ENCODE measurements at places on chromosomes 2 and 18.

- H3K27me3 ChIP-seq: no peaks in the 10 kb centered on the region
- no peaks in the 10 kb centered on the region for H3K36me3 ChIP-seq
- H3K27ac ChIP-seq: no peak overlapping the region
- H3K4me1 ChIP-seq: no peaks in the 10 kb centered on the region
- no peak overlapping the region for H3K4me3 ChIP-seq
These were observed 31.9 kb downstream of the DSC3 start for GRCh38 chr18:31010601-31011000.

DNA sequence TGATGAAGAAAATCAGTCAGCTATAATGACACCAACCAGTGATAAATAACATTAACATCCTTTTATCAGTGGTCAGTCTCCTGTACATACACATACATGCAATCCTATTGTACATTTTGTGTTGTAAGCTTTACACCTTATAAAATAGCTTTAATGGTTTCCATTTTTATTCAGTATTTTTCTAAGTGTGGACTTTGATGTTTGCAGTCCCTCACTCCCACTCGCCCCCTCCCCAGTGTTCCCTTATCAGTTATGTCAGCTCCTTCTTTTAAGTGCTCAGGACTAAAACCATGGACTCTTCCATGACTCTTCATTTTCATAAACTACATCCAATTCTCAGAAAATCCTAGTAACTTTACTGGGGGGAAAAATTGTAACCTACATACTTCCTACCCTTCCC lies 713.0 kb downstream of the LRRTM4 start:
- DNase-seq: no peak
- H3K36me3 ChIP-seq: no peaks in the 10 kb centered on the region
- H3K27ac ChIP-seq: no peak overlapping the region
- H3K4me3 ChIP-seq: no peak overlapping the region

DNA sequence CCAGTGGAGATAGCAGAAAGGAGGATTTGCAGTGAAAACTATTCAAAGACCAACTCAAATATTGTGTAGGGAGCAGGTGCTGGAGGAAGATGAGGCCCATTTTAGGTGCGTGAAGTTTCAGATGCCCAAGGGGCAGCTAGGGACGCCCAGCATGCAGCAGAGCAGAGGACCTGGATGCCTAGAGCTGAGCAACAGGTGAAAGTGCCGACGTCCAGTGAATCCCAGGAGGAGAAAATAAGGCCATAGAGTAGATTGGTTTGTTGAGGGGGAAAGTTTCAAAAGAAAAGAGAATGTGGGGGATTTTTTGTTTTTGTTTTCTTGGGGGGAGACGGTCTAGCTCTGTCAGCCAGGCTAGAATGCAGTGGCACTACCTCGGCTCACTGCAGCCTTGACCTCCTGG lies 53.1 kb downstream of the OSBPL1A start:
- H3K4me3 ChIP-seq: no peak overlapping the region
- no peaks in the 10 kb centered on the region for H3K27me3 ChIP-seq
- H3K4me1 ChIP-seq: no peaks in the 10 kb centered on the region
- DNase-seq: no peak
- no peak overlapping the region for H3K27ac ChIP-seq
- H3K36me3 ChIP-seq: no peaks in the 10 kb centered on the region

- no peak overlapping the region for H3K4me3 ChIP-seq
- no peak overlapping the region for H3K27ac ChIP-seq
- no peaks in the 10 kb centered on the region for H3K4me1 ChIP-seq
- no peaks in the 10 kb centered on the region for H3K27me3 ChIP-seq
- H3K36me3 ChIP-seq: no peaks in the 10 kb centered on the region
These were observed 167.8 kb downstream of the PMAIP1 start for GRCh38 chr18:60067426-60068210.

GRCh38 chr2:105490204-105490603 lies 91.4 kb upstream of the FHL2 start:
- H3K4me3 ChIP-seq: no peak overlapping the region
- no peaks in the 10 kb centered on the region for H3K4me1 ChIP-seq
- no peaks in the 10 kb centered on the region for H3K27me3 ChIP-seq
- DNase-seq: no peak

DNA sequence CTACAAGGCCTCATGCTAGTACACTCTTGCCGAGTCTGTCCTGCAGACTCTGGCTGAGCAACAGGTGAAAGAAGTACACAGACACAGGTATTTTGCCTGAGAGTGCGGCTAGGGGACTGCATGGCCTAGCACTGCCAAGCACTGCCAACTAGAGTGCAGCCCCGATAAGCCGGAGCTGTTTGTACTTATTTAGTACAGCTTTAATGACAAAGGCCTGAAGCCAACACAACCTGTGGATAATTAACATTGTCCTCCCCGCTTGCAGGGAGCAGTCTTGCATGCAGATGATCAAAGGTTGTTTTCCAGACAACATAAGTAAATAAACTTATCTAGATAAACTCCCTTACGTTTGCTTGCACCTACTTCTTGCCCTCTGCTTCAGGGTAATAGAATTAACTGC lies 63.7 kb upstream of the MMADHC start:
- no peaks in the 10 kb centered on the region for H3K36me3 ChIP-seq
- no peak overlapping the region for H3K4me3 ChIP-seq
- no peaks in the 10 kb centered on the region for H3K4me1 ChIP-seq
- DNase-seq: no peak
- no peak overlapping the region for H3K27ac ChIP-seq

DNA sequence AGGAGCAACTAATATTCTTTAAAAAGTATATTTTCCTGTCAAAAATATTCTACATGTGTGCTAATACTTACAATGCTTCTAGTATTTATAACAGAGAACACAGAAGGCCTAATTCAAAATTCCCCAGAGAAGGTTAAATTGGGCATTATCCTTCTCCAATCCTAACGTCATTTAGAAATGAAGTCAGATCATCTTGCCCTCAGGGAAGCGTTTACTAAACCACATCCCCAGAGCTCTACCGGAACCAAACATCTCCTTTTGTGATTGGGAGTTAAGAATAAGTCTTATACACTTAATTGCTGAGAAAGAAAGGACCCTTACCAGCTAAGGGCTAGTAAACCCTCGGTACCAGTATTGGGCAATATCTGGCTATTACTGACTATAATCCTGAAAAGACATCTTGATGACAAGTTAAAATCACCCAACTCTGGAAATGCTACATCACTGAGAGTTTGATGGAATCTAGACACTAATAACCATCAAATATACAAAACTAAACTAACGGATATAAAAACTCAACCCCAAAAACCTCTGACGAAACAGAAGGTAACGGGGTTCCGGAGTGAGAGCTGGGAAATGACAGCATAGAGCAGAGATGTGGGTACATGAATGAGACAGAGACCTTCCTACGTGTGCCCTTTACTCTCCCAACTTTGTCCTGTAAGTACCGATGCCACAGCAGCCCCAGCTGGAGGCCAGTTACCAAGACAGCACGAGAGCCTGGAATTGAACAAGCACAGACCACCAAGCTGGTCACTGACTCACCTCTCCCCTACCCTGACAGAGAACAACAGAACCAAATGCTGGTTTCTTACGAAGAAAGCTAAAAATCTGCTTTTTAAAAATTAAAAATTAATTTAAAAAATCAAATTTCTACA lies 35.0 kb downstream of the WDSUB1 start:
- no peaks in the 10 kb centered on the region for H3K4me1 ChIP-seq
- H3K27me3 ChIP-seq: no peaks in the 10 kb centered on the region
- no peak overlapping the region for H3K27ac ChIP-seq
- H3K4me3 ChIP-seq: no peak overlapping the region
- no peak for DNase-seq

DNA sequence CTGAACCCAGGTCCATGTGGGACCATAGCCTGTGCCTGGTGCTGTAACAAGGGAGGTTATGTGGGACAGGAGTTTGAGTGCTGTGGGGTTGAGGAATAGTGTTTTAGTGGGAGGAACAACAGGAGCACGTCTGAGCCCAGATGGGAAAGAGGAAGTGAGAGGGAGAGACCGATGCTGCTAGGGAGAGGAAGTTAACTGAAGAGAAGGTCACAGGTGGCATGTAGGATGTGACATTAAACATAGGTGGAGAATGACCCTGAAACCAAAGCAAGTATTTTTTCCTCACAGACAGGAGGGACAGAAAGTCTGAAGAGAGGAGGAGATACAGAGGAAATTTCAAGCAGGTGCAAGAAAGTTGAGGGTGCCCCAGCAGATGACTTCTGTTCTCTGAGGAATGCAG lies 87.8 kb downstream of the ACOXL start:
- H3K36me3 ChIP-seq: no peaks in the 10 kb centered on the region
- no peak for DNase-seq
- H3K27me3 ChIP-seq: no peaks in the 10 kb centered on the region
- no peak overlapping the region for H3K27ac ChIP-seq
- H3K4me3 ChIP-seq: no peak overlapping the region

Measured in CD4-positive, alpha-beta memory T cell (primary cell).